Thymus (tissue), 14 donors: ENCODE measurements at places on chromosomes 6 and 20. TPM values are rescaled to one million over a fixed set of nuclear protein-coding genes. Genes with fewer than 3 reads are reported as not detected.

The CCM2L gene
- 0.76 TPM for total RNA-seq

The ID4 gene
- 1.5 TPM for total RNA-seq

The MOG gene
- not detected for total RNA-seq

The DEFB114 gene
- not detected for total RNA-seq

The SYCP2 gene
- total RNA-seq = 2.5 TPM

The SMIM28 gene
- total RNA-seq = not detected

DNA sequence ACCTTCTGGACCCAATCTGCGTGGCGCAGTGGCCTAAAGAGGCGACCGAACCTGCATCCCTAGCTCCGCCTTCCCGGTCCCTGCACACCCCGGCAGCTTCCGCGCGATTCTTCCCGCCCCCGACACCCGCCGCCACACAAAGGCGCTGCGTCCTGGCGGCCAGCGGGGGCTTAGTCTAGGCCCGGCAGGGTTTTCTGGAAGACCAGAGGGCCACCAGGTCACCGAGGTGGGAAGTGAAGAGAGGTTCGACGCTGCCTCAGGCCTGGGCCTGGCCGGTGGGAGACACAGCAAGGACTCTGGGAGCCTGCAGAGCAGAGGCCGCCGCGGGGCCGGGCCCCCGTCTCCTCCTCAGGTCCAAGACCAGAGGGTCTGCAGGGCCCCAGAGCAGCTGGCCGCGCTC lies 154.9 kb downstream of the OR2B2 start:
- no peaks in the 10 kb centered on the region for H3K36me3 ChIP-seq
- H3K27ac ChIP-seq = no peak overlapping the region
- no peak for DNase-seq
- H3K27me3 ChIP-seq = peaks cover under 1% of the 10 kb centered on the region
- peaks cover 18% of the 10 kb centered on the region for H3K4me1 ChIP-seq

GRCh38 chr6:110178626-110179405 lies 654 bp downstream of the WASF1 start:
- DNase-seq = peak; percentile 25
- no peaks in the 10 kb centered on the region for H3K27me3 ChIP-seq
- peaks cover 16% of the 10 kb centered on the region for H3K4me1 ChIP-seq

GRCh38 chr6:30075094-30075789 lies at the start of gene RNF39:
Gene RNF39 (minus strand): TSS chr6:30075769. CDS start chr6:30075585, 184 bp downstream.
- H3K27me3 ChIP-seq = peaks cover 55% of the 10 kb centered on the region
- H3K27ac ChIP-seq = peak within 1 kb of the TSS; percentile 76
- no peak for DNase-seq
- H3K36me3 ChIP-seq = no peaks in the 10 kb centered on the region

- H3K27ac ChIP-seq = no peak overlapping the region
- H3K36me3 ChIP-seq = peaks cover 7% of the 10 kb centered on the region
- H3K4me3 ChIP-seq = no peak overlapping the region
Measured at GRCh38 chr20:63911176-63911575, 16.2 kb downstream of the DNAJC5 start.

GRCh38 chr20:50541606-50542041 lies 31.4 kb downstream of the PTPN1 start:
- H3K27ac ChIP-seq = no peak overlapping the region
- H3K4me3 ChIP-seq = no peak overlapping the region
- peaks cover 10% of the 10 kb centered on the region for H3K4me1 ChIP-seq

- no peak for DNase-seq
- H3K4me1 ChIP-seq = no peaks in the 10 kb centered on the region
- H3K36me3 ChIP-seq = no peaks in the 10 kb centered on the region
Measured at GRCh38 chr6:155549028-155549798, 93.6 kb upstream of the NOX3 start.

- H3K27me3 ChIP-seq = no peaks in the 10 kb centered on the region
- H3K4me3 ChIP-seq = no peak overlapping the region
- H3K36me3 ChIP-seq = peaks cover 62% of the 10 kb centered on the region
- no peak for DNase-seq
- H3K27ac ChIP-seq = no peak overlapping the region
Measured at GRCh38 chr20:36252511-36252910, 16.2 kb downstream of the AAR2 start.

GRCh38 chr6:136793363-136793762 lies 1.1 kb upstream of the MAP3K5 start:
- H3K4me1 ChIP-seq = peaks cover 14% of the 10 kb centered on the region
- peak overlapping the region; percentile 88 for H3K27ac ChIP-seq
- DNase-seq = no peak
- H3K27me3 ChIP-seq = peaks cover 6% of the 10 kb centered on the region

DNA sequence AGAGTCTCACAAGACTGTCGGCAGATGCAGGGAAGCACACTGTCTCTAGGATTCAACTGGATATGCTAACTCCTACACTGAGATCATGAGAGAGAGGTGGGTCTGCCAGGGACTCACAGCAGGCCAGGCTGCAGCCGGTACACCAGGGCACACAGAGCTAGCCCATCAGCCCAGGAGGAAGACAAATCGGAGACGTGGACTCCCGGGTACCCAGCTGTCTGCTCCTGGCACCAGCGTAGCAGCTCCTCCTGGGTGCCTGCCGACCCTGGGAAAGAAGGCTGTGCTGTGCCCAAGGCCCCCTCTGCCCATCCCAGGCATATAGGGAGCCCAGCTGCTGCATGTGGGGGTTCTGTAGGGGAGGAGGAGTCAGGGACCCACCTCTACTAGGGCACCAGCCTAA lies 7.0 kb downstream of the MICAL1 start:
- H3K36me3 ChIP-seq = peaks cover 53% of the 10 kb centered on the region
- no peaks in the 10 kb centered on the region for H3K27me3 ChIP-seq
- no peak overlapping the region for H3K27ac ChIP-seq
- no peak for DNase-seq
- no peak overlapping the region for H3K4me3 ChIP-seq

DNA sequence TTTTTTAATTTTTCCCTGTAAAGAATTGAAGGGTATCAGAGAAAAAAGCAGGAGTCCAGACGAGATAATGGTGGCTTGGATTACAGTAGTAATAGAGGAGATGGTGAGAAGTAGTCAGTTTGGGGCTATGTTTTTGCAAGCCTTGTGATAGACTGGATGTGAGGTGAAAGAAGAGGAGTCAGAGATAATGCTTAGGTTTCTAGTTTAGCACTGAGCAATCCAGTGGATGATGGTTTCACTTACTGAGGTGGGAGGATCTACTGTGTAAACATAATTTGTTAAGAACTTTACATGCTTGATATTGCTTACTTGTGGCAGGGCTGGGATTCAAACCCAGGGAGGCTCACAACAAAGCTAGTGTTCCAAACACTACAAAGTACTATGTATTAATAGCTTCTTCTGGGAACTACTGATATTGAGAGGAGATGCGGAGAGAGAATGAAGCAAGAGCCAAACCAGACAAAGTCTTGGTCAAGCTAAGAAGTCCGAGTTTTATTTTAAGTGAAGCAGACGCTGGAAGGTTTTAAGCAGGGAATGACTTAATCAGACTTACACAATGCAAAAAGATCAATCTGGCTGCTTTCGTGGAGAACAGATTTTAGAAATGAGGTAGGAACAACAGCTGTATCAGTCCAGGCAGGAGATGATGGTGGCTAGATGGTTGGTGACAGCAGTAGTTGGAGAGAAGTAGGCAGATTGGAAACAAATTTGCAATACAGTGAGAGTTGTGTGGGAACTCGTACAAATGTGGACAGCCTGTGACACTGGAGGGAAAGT lies 58.0 kb downstream of the ZFAND3 start:
- peaks cover 2% of the 10 kb centered on the region for H3K4me1 ChIP-seq
- H3K27ac ChIP-seq = no peak overlapping the region
- no peak overlapping the region for H3K4me3 ChIP-seq
- DNase-seq = no peak
- no peaks in the 10 kb centered on the region for H3K36me3 ChIP-seq

DNA sequence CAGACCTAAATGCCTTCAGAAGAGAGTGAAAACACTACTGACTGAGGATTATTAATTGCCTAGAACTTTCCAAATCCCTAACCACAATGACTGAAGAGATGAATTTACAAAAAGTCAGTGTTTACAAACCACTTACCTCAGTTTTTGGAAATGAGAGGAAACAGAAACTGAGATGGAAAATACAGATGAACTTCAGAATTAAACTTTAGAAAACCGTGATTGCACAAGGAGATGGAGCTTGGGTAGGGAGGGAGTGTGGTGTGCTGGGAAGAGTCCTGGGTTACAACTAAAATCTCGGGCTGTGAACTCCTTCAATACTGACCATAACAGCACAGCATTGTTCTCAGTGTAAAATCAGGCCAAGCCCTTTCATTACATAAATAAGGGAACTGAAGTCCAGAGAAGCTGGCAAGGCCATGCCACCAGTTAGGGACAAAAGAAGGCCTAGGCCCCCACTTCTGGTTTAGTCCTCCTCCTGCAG lies 4.0 kb downstream of the ELMO2 start:
- no peak overlapping the region for H3K4me3 ChIP-seq
- no peak for DNase-seq
- peaks cover 5% of the 10 kb centered on the region for H3K36me3 ChIP-seq
- no peaks in the 10 kb centered on the region for H3K27me3 ChIP-seq

GRCh38 chr6:41073968-41074691 lies 1.4 kb downstream of the NFYA start:
- peaks cover 15% of the 10 kb centered on the region for H3K36me3 ChIP-seq
- DNase-seq = no peak
- peak overlapping the region; percentile 99 for H3K27ac ChIP-seq
- H3K27me3 ChIP-seq = no peaks in the 10 kb centered on the region
- H3K4me3 ChIP-seq = peak overlapping the region; percentile 93

GRCh38 chr20:2165871-2166270 lies 64.2 kb downstream of the STK35 start:
- no peak for DNase-seq
- peaks cover 2% of the 10 kb centered on the region for H3K27me3 ChIP-seq
- H3K4me1 ChIP-seq = no peaks in the 10 kb centered on the region
- H3K4me3 ChIP-seq = no peak overlapping the region
- no peak overlapping the region for H3K27ac ChIP-seq

DNA sequence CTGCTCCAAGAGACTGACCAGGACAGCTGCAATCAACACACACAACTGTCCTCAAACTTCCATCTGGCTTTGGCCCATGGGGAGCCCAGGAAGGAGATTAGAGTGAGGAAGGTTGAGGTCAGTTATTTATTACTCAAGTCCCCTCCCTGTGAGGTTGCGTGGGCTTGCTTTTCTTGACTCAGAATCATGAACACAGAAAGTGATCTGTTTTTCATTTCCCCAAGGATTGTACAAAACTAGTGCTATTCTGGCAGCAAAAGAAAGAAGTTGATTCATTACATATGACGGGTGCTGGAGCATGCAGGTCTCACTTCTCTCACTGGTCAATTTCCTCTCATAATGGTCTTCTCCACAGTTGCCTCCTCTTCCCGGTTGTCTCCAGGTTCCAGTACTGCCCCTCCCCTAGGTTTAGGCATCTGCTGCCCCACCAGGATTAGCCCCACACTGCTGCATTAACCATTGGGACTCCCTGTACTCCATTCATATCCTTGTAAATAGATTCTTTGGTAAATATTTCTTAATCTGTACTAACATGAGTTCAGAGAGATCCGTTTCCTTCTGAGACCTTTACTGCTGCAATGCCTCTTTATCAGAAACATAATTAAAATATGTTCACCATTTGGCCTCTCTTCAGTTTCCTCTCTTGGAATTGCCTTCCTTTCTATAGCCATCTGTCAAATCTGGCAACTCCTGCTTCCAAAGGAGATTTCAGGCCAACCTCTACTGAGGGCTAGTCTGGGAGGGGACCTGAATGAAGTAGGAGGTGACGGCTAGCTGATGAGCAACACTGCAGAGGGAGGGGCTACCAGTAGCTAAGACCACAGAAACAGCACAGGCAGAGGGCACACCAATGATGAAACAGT lies 888.8 kb downstream of the QKI start:
- H3K36me3 ChIP-seq = no peaks in the 10 kb centered on the region
- no peaks in the 10 kb centered on the region for H3K4me1 ChIP-seq
- no peak for DNase-seq
- H3K4me3 ChIP-seq = no peak overlapping the region
- no peaks in the 10 kb centered on the region for H3K27me3 ChIP-seq

DNA sequence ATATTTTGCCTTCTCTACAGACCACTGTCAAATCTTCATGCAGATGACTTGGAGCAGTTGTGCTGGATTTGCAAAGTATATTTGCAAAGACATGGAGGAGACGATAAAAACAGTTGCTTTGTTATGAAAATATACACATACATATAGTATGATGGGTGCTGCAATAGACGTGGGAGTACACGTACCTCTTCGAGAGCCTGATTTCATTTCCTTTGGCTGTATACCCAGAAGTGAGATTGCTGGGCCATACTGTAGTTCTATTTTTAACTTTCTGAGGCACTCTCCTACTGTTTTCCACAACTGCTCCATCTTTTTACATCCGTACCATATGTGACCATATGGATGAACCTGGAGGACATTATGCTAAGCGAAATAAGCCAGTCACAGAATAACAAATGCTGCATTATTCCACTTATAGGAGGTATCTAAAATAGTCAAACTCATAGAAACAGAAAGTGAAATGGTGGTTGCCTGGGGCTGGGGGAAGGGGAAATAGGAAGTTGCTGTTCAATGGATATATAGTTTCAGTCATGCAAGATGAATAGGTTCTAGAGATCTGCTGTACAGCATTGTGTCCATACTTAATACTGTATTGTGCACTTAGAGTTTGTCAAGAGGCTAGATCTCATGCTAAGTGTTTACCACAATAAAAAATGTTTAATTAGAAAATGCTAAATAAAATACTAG lies 223.8 kb downstream of the HAO1 start:
- H3K4me3 ChIP-seq = no peak overlapping the region
- no peaks in the 10 kb centered on the region for H3K36me3 ChIP-seq
- H3K27ac ChIP-seq = no peak overlapping the region
- H3K4me1 ChIP-seq = no peaks in the 10 kb centered on the region

- no peak overlapping the region for H3K4me3 ChIP-seq
- H3K4me1 ChIP-seq = no peaks in the 10 kb centered on the region
- no peak for DNase-seq
- peaks cover 66% of the 10 kb centered on the region for H3K36me3 ChIP-seq
- no peak overlapping the region for H3K27ac ChIP-seq
- H3K27me3 ChIP-seq = no peaks in the 10 kb centered on the region
Measured at GRCh38 chr20:25274891-25275812, 27.3 kb downstream of the PYGB start.

DNA sequence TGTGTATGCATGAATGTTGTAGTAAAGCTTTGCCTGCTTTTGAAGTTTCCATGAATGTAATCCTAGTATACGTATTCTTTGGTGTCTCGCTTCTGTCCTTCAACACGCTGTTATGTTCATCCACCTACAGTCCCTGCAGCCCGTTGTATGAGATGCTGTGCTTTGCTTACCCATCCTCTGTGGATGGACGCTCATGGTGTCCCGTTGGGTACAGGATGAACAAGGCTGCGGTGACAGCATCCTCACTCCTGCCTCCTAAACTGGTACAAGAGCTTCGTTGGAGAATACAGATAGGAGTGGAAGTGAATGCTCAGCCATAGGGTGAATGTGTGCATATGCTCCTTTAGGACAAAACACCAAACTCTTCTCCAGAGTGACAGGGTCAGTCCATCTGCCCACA lies 366.2 kb downstream of the ZFAND3 start:
- H3K36me3 ChIP-seq = no peaks in the 10 kb centered on the region
- H3K27me3 ChIP-seq = no peaks in the 10 kb centered on the region
- H3K27ac ChIP-seq = no peak overlapping the region
- no peak for DNase-seq
- no peaks in the 10 kb centered on the region for H3K4me1 ChIP-seq
